ENCODE measurements at places on chromosomes 7 and 10. TPM values are rescaled to one million over a fixed set of nuclear protein-coding genes. Genes with fewer than 3 reads are reported as not detected.

DNA sequence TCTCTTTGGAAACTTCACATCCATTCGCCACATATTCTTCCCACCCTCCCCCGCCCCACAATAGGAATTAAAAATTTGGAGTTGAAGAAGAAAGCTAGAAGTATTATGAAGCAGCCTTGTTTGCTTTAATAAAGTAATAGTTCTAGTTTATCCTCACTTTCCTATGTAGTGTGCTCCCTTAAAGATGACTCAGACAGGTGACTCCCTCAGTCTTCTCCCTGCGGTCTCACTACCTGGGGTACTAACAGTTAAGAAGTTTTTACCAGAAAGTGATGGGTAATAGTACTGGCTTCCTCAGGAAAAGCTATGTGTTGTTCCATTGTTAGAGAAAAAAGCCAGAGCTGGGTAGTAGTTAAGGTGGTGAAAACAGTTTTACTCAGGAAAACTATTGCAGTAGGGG lies 58.6 kb downstream of the CCNY start:
- H3K27ac ChIP-seq: no peak overlapping the region
- H3K36me3 ChIP-seq: peaks cover 15% of the 10 kb centered on the region
- H3K4me1 ChIP-seq: peaks cover 1% of the 10 kb centered on the region
- H3K27me3 ChIP-seq: no peaks in the 10 kb centered on the region
- H3K4me3 ChIP-seq: no peak overlapping the region

- no peak overlapping the region for H3K4me3 ChIP-seq
- H3K4me1 ChIP-seq: peaks cover 3% of the 10 kb centered on the region
- H3K27ac ChIP-seq: no peak overlapping the region
- no peaks in the 10 kb centered on the region for H3K36me3 ChIP-seq
- DNase-seq: no peak
These were observed 83.6 kb downstream of the NRCAM start for GRCh38 chr7:108372618-108373017.

DNA sequence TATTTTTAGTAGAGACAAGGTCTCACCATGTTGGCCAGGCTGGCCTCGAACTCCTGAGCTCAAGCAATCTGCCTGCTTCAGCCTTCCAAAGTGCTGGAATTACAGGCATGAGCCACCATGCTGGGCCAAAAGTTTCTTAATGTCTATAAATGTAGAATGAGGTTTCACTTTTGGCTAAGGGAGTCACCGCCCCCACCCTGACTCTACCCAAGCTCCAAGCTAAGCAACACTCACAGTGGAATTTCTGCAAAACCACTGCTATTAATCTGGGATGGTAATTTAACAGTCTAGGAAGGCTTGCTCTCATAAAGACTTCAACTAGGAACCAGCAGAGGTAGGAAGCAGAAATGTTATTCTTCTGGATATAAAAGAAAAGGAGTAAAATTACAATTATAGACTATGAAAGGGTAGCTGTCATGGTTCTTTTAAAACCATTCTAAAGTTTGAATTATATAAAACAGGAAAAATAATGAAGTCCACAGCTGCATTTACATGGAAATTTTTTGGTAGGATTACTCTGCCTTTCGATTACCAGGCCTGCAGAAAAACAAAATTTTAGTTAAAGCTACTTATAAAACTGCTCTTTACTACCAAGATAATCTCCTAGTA lies 211.6 kb downstream of the SFMBT2 start:
- peaks cover 21% of the 10 kb centered on the region for H3K4me1 ChIP-seq
- DNase-seq: no peak
- H3K27ac ChIP-seq: no peak overlapping the region
- peaks cover 77% of the 10 kb centered on the region for H3K36me3 ChIP-seq

- no peaks in the 10 kb centered on the region for H3K4me1 ChIP-seq
- peaks cover 6% of the 10 kb centered on the region for H3K27me3 ChIP-seq
- H3K27ac ChIP-seq: no peak overlapping the region
- H3K36me3 ChIP-seq: no peaks in the 10 kb centered on the region
These were observed 39.7 kb upstream of the COL1A2 start for GRCh38 chr7:94354953-94355352.

- no peak for DNase-seq
- no peaks in the 10 kb centered on the region for H3K27me3 ChIP-seq
- no peak overlapping the region for H3K27ac ChIP-seq
These were observed 4.2 kb downstream of the TMEM270 start for GRCh38 chr7:73864981-73865711.

DNA sequence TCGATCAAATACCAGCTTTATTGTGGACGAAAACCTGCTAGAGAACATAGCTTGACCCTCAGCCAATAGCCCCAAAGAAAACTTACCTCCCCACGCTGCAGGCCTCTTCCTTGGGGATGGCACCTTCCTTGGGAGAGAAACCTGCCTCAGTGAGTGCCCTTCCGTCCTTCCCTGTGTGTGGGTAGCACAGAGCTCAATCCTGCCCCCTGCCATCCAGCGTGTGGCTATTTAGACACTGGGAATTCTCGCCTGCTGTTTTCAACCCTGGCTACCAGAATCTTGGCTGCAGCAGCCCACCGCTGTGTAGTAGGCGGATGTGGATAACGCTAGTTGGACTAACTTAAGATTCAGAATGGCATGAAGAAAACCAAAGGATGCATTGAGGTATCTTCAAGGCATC lies 238.2 kb downstream of the TEX36 start:
- no peak for DNase-seq
- H3K4me1 ChIP-seq: no peaks in the 10 kb centered on the region
- H3K27me3 ChIP-seq: no peaks in the 10 kb centered on the region

DNA sequence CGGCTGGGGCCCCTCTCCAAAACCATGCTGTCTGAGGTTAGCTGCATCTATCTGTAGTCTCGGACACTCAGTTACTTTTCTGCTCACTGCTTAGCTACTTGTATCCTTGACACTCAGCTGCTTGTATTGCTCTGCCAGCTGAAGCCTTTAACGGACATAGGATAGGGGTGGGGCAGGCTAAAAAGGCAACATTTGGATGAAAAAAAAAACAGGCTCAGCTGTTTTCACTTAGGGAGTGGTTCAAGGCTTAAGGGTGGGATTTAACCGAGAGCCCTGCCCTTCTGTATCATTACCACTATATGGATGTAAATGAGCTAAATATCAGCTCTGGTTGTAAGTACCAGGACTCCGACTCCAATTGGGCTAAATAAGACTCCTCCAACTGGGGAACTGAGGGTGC lies 28.6 kb downstream of the LSMEM1 start:
- H3K4me3 ChIP-seq: no peak overlapping the region
- peaks cover 2% of the 10 kb centered on the region for H3K4me1 ChIP-seq
- no peak for DNase-seq
- peaks cover 5% of the 10 kb centered on the region for H3K27me3 ChIP-seq
- no peaks in the 10 kb centered on the region for H3K36me3 ChIP-seq

DNA sequence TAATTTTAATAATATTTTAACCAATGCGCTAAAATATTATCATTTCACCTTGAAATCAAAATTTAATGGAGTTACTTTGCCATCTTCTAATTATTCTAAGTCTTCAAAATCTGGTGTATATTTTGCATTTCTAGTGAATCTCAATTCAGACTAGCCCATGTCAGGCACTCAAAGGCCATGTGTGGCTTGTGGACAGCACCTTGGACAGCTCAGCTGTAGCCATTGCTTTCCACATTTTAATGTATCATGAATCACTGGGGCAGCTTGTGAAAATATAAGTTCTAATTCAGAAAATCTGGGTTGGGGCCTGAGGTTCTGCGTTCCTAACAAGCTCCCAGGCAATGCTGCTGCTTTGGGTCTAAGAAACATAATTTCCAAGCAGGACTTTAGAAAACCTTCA lies 57.2 kb downstream of the MGAM2 start:
- H3K36me3 ChIP-seq: no peaks in the 10 kb centered on the region
- no peak overlapping the region for H3K4me3 ChIP-seq
- H3K27me3 ChIP-seq: no peaks in the 10 kb centered on the region
- no peak overlapping the region for H3K27ac ChIP-seq

- no peak for DNase-seq
- no peak overlapping the region for H3K4me3 ChIP-seq
- peaks cover 43% of the 10 kb centered on the region for H3K36me3 ChIP-seq
- no peaks in the 10 kb centered on the region for H3K27me3 ChIP-seq
These were observed 28.7 kb downstream of the UPF2 start for GRCh38 chr10:12013926-12014325.

DNA sequence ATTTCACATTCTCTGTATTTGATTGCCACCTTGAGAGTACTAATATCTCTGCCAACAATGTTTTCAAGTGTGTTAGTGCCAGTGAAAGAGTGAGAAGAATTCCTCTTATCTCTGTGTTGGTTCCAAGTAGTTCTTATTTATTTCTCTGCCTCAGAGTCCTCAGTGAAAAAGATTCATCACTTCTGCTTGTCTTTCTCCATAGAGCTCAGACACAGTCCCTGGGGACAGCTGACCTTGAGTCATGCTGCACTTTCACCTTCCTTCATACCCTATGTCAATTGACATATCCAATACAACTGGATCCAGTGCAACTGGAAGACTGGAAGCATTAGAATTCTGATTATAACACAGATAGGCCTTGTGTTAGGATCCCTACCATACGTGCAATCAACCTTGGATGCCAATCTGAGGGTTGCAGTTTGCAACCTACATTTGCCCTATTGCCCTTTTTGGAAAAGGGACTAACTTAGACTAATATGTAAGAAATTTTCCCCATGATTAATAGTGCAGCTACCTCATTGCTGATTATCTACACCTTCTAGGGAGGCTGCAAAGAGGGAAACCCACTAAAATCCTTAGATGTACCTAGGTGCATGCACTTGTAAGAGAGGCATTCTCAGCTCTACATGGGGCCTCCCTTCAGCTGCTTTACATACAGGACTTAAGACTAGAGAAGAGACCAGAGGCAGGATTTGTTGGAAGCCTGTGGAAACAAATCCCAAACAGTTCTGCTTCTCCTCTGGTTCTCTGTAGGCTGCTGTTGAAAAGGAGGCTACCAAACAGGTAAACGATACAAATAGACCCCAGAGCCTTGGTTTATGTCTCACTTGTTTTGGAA lies 8.4 kb downstream of the IFIT2 start:
- H3K4me3 ChIP-seq: no peak overlapping the region
- peaks cover 46% of the 10 kb centered on the region for H3K36me3 ChIP-seq
- no peak for DNase-seq
- peaks cover 4% of the 10 kb centered on the region for H3K27me3 ChIP-seq

DNA sequence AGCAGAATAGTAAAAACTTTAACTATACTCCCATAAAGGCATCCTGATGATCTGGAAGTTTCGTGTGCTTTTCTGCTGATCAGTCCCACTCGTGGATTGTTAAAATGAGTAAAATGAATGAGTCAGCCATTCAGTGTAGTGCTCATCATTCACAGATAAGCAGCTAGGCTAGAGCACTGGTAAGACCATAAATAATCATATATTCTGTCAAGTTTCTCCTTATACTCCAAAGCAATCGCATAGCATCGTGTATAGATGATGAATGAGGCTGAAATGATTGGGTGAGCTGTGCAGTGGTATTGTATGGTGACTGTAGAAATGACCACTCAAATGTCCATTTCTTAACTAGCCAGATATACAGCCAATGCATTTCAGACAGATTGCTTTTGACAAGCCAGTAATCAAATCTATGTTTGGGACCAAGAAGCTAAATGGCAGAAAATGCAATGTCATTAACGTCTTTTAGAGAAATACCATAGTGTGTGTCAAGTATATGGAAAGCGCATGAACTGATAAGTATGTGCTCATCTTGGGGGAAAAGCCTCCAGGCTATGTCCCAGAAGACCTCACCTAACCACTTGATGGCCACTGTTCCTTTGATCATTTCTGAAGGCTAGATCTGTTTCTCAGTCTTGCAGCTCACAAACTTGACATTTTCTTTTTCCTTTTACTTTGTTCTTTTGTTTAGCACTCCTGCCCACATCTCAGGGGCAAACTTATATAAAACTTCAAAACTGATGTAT lies 227.2 kb upstream of the FAM3C start:
- no peaks in the 10 kb centered on the region for H3K36me3 ChIP-seq
- no peak overlapping the region for H3K27ac ChIP-seq
- no peak for DNase-seq
- H3K4me1 ChIP-seq: no peaks in the 10 kb centered on the region

DNA sequence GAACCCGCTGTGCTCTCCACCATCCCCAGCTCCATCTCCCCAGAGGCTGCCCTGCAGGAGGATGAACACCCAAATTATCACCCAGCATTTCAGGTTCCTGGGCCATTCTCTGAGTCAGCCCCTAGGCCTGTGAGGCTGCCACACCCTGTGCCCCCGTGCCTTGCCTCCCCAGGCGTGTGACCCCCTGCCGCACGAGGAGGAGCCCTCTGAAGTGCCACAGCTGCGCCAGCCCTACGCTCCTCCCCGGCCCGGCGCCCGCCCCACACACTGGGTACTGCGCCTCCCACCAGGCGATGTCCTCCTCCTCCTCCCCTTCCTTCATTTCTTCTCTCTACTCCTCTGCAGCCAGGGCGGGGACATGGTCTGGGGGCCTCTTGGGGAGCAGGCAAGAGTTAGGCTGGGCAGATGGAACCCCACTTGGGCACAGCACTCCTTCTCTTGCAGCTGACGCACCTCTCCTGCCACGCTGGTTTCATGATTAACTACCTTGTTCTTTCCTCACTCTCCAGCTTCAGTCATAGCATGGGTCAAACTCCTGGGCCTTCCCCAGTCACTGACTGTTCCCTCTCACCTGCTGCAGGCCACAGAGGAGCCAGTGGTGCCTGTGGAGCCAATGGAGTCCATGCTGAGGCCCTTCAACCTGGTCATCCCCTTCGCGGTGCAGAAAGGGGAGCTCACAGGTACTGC lies 12.7 kb upstream of the ATP6V1F start:
- no peak overlapping the region for H3K4me3 ChIP-seq
- no peaks in the 10 kb centered on the region for H3K36me3 ChIP-seq
- no peak for DNase-seq
- no peaks in the 10 kb centered on the region for H3K4me1 ChIP-seq

DNA sequence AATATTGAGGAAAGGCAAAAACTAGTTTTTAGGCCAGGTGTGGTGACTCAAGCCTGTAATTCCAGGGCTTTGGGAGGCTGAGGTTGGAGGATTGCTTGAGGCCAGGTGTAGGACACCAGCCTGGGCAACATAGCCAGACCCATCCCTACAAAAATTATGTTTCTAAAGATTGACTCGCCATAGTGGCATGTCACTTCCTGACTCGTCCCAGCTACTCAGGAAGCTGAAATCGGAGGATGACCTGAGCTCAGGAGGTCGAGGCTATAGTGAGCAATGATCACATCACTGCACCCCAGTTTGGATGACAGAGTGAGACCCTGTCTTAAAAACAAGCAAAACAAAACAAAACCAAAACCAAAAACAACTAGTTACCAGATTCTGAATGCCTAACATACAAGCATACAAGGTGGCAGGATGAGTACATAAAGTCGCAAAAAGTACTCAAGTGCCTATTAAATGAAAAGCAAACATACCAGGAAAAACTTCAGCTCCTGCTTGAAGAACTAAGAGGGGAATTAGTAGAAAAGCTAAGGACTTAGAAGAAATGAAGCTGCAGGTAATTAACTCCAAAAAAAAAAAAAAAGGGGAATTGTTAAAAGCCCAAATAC lies 14.1 kb downstream of the ZNF398 start:
- H3K27me3 ChIP-seq: no peaks in the 10 kb centered on the region
- H3K27ac ChIP-seq: peak overlapping the region; percentile 44
- no peak overlapping the region for H3K4me3 ChIP-seq
- H3K4me1 ChIP-seq: peaks cover 11% of the 10 kb centered on the region
- no peak for DNase-seq
- H3K36me3 ChIP-seq: peaks cover 36% of the 10 kb centered on the region

GRCh38 chr7:138029941-138030340 lies 28.1 kb upstream of the CREB3L2 start:
- H3K36me3 ChIP-seq: no peaks in the 10 kb centered on the region
- DNase-seq: no peak
- no peaks in the 10 kb centered on the region for H3K4me1 ChIP-seq
- H3K27me3 ChIP-seq: peaks cover 11% of the 10 kb centered on the region
- no peak overlapping the region for H3K27ac ChIP-seq

IL6 gene
- 0.99 TPM for total RNA-seq

NOD1 gene
- 26.8 TPM for total RNA-seq

TRIL gene
- not detected for total RNA-seq

OPN1SW gene
- not detected for total RNA-seq

FAM221A gene
- 5.8 TPM for total RNA-seq

ELOVL3 gene
- 0.22 TPM for total RNA-seq

C1GALT1 gene
- 48.8 TPM for total RNA-seq

All from activated naive CD8-positive, alpha-beta T cell treated with anti-CD3 and anti-CD28 coated beads, Interleukin-2, amount 10 ng/mL, durations not matched to agents 7 days and 5 days (primary cell).